ENCODE measurements at places on chromosomes 7 and 10.

GRCh38 chr10:76082232-76082631 is 650.8 kb downstream of the LRMDA start:
- DNase-seq: no peak

GRCh38 chr10:97961945-97962344 is 68.5 kb downstream of the CRTAC1 start:
- DNase-seq: no peak

GRCh38 chr10:27258838-27259812 is 18.5 kb upstream of the ACBD5 start:
- DNase-seq: no peak

DNA sequence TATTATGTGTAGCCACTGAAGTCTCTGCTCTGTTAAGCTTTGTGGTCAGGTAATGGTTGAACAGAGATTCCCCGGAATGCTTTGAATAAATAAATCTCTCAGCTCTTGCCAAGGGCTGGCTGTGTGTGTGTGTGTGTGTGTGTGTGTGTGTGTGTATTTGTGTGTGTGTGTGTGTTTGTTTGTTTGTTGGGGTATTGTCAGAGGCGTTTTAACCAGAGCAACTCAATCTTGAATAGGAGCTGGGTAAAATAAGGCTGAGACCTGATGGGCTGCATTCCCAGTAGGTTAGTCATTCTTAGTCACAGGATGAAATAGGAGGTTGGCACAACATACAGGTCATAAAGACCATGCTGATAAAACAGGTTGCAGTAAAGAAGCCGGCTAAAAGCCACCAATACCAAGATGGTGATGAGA is 256.2 kb upstream of the CACNA2D1 start:
- DNase-seq: no peak

DNA sequence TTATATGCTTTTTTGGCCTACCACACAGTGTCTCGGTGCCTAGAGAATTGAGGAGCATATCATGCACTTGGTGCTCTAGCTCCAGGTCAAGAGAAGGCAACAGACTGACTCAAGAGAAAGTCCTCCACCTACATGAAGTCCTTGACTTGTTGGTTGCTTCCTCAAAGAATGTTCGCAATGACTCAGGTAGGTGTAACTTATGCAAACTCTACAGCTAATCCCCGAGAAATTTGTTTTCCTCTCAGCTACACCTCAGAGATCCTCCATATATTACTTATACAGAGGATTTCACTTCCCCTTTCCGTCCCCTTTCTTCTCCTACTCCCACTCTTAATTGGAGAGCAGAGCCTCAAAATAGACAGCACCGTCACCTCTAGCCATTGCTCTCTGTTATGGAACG is 1013.1 kb downstream of the KCNMA1 start:
- no peak for DNase-seq

DNA sequence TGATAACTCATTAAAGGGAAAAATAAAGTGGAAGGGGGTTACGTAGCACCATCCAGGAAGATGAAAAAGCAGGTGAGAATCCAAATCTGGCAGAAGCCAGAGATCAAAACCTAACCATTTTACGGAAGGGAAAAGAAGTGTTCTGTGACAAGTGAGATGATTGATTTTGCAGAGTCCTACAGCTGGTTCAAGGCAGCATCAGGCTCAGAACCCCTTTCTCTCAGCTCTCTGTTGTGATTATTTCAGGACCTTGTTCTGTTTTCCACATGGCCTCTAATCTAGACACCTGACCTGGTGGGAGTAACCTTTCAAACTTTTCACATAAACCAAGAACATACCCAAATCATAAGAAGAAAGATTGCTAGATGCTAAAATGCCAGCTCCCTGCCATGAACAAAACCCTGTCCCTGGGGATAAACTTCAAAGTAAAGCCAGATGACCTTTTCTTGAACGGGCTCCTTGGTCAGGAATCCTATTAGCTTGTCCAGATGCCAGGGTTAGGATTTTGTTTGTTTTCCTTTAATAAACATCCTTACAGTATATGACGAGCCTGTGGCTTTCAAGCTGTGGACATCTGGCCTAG is 5.9 kb downstream of the DUSP5 start:
- no peak for DNase-seq

DNA sequence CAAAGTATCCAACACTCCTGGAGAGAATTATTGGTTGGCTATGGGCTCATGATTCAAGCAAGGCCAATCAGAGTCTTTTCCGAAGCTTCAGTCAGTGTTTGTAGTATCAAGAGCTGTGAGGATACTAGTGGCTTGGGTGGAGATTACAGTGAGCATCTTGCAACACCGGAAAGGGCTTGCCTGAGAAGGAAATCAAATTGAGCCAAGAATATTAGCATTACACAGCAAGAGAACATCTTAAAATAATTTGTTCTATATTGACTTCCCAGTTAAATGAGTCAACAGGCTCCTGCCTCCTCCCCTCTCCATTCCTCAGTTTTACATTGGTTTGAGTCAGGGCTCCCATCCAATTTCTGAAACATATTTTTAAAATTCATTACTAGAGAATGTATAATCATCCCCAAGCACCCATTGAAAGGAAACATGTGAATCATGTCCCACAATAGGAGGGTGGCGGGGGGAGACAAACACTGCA is 127.4 kb downstream of the ELAPOR2 start:
- no peak for DNase-seq

- DNase-seq: no peak
Measured at GRCh38 chr7:351681-352480, 61.9 kb downstream of the FOXL3 start.

DNA sequence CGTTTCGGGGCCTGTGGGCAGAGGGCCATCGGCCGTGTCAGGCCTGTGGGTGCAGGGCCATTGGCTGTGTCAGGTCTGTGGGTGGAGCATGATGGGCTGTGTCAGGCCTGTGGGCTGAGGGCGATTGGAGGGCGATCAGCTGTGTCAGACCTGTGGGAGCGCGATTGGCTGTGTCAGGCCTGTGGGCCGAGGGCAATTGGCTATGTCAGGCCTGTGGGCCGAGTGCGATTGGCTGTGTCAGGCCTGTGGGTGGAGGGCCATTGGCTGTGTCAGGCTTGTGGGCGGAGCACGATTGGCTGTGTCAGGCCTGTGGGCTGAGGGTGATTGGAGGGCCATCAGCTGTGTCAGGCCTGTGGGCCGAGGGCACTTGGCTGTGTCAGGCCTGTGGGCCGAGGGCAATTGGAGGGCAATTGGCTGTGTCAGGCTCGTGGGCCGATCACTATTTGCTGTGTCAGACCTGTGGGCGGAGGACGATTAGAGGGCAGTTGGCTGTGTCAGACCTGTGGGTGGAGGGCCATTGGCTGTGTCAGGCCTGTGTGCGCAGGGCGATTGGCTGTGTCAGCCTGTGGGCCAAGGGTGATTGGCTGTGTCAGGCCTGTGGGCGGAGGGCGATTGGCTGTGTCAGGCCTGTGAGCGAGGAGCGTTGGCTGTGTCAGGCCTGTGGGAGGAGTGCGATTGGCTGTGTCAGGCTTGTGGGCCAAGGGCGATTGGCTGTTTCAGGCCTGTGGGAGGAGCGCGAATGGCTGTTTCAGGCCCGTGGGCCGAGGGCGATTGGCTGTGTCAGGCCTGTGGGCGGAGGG is 54.1 kb downstream of the DYNC2I1 start:
- no peak for DNase-seq

DNA sequence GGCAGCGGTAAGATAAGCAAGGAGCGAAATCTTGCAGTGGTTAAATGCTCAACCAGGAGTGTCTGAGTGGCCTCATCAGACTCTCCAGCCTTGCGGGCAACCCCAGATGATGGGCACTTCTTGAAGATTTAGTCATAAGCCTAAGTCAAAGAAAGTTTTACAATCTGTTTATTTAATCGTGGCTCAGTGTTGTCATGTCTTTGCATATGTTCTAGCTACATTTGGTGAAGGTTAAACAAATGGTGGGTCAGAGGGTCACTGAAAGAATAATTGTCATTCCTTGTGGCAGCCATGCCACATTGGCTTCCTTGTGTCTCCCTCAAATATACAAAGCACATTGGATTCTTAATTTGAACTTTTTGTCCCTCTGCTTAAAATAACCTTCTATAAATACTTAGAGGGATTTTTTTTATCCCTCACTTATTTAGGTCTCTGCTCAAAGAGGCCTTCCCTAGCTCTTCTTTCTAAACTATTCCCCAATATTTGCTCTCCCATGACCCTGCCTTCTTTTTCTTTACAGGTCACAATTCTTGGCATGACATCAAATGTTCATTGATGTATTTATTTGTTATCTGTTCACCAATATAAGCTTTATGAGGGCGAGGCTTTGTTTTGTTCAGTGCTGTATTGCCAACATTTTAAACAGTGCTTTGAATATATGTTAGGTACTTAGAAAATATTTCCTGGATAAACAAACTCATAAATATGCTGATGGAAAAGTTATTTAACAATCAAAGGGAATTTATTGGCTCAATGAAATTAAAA is 68.7 kb downstream of the NEUROD6 start:
- DNase-seq: no peak

DNA sequence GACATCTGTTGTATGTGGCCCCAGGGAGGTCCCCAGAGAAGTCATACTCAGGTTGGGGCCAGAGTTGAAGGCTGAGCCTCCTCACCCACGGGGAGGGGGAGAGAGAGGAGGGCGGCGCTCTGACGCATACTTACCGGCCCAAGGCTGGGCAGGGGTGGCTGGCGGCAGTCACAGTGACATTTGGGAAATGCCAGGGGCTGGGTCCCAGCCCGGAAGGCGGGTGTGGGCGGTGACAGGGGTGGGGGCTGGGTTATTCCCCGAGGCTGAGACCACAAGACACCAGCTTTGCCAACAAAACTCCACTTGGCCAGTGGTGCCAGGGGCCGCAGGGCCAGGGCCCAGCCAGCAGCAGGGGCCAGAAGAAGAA is 41.1 kb downstream of the RASGEF1A start:
- DNase-seq: no peak

GRCh38 chr7:128833148-128833945 is 3.1 kb downstream of the FLNC start:
- peak; percentile 87 for DNase-seq

GRCh38 chr10:111072232-111072631 is 4.6 kb upstream of the ADRA2A start:
- DNase-seq: no peak

GRCh38 chr10:86709396-86710185 is 41.3 kb downstream of the LDB3 start:
- no peak for DNase-seq

DNA sequence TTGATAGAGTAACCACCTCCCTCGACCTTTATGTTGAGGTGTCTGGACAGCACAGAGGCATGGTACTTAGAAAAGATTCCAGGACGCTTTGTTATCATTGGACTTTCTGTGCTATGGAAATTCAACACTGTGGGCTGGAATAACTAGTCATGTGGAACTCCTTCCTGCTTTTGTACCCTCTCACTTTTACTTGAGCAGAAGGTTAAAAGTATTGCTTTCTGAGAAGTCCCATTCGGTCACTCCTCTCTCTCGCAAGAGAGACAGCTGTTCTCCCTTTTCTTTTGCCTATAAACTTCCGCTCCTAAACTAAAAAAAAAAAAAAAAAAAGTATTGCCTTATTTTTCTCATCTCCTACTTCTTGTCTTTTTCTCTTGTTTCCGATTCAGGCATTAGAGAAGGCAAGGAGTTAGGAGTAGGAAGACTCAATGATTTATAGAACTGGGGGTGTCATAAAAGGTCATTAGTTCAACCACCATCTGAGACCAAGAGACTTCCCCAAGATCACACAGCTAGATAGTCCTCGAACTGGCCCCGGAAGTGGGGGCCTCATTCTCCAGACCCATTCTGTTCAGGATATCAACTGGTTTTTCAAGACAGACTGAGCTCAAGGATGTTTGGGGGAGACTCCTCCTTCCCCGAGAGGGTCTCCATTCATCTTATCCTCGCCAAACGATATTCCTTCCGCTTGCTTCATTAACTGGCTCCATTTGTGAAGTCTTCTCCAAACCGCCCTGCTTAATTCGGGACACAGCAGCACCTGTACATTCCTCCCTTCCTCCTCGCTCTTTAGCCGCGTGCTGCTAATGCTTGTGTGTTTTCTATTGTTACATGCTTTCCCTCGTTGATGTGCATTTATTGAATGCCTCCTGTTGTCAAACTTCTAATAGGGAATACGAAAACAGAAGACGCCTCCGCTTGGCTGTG is 995 bp upstream of the INPP5F start:
- DNase-seq: no peak

DNA sequence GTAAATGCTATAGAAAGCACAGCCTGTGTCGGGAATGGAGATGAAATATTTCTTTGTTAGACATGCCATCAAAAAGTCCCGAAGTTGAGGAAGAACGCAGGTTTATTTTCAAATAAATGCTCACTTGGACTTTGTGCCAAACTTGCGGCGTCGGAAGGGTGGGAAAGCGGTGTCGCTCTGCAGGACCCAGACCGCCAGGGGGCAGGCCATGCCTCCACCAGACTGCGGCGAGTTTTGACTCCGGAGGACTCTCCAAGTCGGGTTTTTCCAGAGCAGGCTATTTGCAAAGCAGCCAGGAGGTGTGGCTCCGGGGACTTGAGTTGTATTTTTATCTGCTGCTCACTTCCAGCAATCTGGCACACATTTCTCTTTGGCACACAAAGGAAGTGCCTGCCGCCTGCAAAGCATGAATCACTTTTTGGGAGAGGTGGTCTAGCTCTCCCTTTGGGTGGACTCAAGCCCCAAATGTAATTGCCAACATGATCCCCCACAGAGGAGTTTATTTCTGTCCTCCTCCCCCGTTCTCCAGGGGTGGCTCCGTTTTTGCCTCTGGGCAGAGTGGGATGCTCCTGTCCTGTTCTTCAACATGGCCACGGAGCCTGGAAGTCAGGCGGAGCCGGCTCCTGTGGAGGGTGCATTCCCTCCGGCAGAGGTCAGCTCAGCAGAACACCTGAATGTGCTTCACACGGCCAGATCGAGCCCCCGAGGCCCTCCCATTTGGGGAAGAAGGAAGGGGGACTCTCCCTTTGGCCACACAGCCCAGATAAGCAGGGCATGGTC is 82.3 kb upstream of the GPR26 start:
- peak; percentile 49 for DNase-seq
